Stimulated activated CD4-positive, alpha-beta T cell treated with anti-CD3 and anti-CD28 coated beads, Interleukin-4, amount 100 ng/mL, for 48 hours (primary cell): ENCODE measurements at places on chromosomes 7 and 10.

- no peak for DNase-seq
Measured at GRCh38 chr10:84375011-84375410, 46.6 kb downstream of the CCSER2 start.

GRCh38 chr10:92891885-92892690, 43.8 kb downstream of the EXOC6 start:
- no peak for DNase-seq

DNA sequence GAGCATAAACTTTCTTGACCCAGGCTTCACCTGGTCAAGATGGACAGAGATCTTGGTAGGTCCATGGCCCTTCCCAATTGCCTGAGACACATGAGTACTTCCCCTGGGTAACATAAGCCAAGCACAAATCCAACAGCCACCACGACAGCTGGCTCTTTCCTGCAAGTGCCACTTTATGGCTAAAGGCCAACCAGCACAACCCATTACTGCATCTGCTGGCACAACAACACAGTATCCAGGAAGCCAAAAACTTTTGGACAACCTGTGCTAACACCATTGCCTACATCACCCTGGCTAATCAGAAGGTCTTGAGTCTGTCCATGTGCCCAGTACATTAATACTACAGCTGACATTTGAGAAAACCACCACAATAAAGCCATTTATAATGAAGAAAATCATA, 548.0 kb upstream of the SEMA3D start:
- DNase-seq, result no peak

DNA sequence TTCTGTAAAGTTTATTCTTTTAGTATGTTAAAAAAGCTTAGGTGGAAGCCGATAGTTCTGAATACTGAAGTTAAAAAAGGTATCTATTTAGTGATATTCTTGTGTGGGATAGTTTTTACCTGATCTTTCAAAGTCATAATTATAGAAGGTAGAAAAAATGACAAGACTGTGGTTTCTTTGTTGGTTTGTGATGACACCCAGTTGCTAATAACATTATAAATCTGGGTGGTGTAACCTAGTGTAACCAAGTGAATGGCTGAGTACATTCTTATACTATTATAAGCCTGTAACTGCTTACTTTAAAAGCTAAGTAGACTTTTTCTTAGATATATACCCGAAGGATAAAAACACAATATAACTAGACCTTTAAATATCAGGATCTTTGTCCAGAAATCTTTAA, 2.3 kb downstream of the CDK13 start:
- no peak for DNase-seq

- DNase-seq, result no peak
Measured at GRCh38 chr7:117053432-117053831, 100.1 kb downstream of the ST7 start.

DNA sequence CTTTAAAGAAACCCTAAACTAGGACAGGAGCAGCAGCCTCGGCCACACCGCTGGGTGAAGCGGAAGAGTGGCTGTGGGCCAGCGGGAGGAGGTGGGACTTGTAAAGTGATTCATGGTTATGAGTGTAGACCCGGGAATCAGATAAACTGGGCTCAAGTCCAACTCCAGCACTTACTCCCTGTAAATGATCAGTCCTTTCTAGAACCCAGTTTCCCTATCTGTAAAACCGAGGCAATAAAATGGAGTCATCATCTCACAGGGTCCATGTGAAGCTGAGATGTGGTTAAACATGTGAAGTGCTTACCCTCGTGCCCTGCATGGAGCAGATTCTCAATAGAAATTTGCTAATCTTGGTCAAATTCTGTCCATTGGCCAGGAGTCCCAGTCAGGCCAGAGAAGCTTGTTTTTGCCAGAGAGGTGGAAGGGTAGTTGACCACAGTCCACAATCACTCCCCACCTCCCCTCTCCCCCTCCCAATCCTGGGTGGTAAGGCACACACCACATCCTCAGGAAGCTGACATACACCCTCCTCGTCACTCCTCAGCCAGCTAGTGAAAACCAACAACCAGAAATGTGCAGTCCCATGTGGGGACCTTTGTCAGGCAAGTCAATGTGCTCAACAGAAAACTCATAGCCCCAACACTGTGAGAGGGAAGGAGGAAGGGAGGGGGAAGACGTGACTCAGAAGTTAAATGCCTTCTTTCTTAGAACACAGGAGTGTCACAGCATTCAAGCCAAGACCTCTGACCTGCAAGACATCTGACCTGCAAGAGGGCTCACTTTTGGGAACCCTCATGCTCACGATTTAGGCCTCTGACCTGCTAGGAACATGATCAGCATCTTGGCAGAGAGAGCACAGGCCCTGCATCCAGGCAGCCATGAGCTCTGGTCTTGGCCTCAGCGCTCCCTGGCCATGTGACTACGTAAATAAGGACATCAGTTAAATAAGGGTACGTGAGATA, 145.1 kb downstream of the PLXNA4 start:
- DNase-seq, result no peak

DNA sequence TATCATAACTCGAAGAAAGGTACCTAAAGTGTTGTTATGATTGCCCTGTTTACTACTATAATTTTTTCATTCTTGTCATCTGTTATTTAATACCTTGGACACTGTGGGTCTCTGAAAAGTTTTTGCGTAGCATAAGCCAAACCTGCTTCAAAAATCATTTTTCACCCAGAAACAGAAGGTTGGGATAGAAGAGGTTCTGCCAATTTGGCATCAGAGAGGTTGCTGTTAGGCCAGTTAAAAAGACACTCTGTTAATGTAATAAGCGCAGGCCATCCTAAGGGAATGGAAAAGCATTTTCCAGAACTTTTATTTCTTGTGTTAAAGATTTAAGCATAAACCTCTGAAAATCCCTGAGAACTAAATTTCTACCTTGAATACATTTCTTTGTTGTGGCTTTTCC, 212.2 kb downstream of the BMPER start:
- DNase-seq, result no peak

DNA sequence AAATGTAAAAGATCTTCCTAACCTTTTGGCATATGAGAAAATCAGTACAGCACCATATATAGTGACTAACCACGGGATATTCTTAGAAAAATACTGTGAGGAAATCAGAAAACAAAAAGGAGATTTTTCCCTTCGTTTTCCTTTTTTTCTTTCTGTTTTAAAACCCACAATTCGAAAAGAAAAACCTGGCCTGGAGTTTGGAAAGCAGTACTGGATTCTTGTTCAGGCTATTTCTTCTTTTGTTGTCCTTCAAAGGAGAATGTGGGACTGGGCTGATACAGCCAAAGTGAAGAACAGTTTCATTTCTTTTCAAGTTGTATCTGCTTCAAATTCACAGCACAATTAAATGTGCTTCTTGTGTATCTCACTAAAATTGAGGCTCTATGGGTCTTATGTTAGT, 156.8 kb upstream of the PHYHIPL start:
- no peak for DNase-seq

DNA sequence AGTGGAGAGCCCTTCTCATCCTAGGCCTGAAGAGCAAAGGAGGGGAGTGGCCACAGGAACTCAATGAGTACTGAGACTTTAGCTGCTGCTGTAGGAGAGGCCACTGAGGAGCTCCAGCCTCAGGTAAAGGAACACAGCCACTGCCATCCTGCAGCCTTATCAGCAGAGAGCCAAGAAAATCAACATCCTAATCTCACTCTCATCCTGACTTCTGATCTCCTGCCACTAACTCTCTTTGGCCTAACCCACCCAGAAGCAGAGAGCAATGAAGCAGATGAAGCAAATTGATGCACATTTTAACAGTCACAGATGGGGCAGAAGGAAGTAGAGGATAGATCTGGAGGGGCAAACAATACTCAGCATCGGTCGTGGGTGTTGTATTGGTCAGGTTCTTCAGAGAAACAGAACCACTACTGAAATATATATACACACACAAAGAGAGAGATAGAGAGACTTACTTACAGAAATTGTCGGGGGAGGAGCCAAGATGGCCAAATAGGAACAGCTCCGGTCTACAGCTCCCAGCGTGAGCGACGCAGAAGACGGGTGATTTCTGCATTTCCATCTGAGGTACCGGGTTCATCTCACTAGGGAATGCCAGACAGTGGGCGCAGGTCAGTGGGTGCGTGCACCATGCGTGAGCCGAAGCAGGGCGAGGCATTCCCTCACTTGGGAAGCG, 297.6 kb downstream of the MTERF1 start:
- DNase-seq, result no peak

DNA sequence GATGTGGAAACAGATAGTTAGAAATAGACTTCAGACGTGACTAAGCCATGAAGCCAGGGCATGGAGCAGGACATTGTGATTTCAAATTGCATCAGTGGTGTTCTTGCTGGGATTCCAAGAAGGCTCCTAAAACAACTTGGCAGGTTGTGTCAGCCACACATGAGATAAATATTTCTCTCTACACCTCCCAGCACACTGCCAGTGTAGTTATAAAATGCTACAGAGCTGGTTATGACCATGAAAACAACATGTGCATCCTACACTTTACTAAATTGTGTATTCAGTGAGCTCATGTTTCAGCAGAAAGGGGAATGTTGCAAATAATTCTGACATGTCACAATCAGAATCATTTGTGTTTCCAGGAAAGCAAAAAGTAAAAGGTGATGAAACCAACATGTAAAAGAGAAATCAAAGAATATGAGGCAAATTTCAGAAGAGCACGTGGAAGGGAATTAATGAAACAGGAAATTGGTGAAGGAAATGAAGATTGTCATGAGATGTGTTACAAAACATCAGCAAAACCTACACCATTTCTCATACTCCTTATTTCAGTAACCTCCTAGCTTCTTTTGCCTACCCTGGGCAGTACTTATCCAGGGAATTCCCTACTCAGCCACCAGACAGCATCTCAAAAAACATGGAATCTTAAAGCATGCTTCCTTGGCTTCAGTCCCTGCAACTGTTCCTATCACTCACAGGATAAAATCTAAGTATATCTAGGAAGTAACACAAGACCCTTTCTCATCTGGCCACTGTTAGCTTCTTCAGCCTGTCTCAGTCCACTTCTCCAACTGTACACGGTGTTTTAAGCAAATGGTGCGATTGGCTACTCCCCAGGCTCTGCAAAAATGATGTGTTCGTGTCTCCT, 5.8 kb upstream of the CYP3A7 start:
- no peak for DNase-seq

- no peak for DNase-seq
Measured at GRCh38 chr7:24858108-24858977, 101.1 kb upstream of the GSDME start.

DNA sequence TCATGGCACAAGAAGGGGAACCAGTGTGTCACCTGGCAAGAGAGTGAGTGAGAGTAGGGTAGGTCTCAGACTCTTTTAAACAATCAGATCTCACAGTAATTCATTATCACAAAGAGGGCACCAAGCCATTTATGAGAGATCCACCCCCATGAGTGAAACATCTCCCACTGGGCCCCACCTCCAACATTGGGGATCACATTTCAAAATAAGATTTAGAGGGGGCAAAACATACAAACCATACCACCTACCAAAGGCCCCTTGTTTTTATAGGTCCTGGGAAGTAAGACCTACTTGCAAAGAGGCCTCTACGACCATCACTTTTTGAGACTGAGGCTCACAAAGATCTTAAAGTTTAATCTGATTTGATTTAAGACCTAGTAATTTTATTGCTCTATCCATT, 134.9 kb downstream of the NRCAM start:
- DNase-seq, result no peak

GRCh38 chr10:92832121-92832520, 16.2 kb upstream of the EXOC6 start:
- no peak for DNase-seq

GRCh38 chr7:128164061-128164954, 76.8 kb upstream of the LEP start:
- DNase-seq, result no peak

- DNase-seq, result no peak
Measured at GRCh38 chr7:50652400-50653125, 87.4 kb upstream of the DDC start.
